Renal cortex interstitium (tissue), 15 donors: ENCODE measurements at places on chromosomes 6 and 20.

DNA sequence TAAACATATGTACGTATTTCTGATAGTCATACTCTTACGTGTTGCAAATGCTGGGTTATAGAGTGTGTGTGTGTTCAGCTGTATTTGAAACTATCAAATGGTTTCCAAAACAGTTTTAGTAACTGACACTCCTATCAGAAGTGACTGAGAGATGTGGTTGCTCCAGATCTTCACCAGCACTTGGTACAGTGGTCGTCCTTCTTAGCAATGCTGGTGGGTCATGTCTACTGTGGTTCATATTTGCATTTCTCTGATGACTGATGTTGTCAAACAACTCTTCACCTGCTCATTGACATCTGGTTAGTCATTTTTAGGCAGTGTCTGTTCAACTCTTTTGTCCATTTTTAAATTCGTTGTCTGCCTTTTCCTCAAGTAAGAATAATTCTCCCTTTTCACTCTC, 259.3 kb downstream of the KIF16B start:
- DNase-seq: no peak

DNA sequence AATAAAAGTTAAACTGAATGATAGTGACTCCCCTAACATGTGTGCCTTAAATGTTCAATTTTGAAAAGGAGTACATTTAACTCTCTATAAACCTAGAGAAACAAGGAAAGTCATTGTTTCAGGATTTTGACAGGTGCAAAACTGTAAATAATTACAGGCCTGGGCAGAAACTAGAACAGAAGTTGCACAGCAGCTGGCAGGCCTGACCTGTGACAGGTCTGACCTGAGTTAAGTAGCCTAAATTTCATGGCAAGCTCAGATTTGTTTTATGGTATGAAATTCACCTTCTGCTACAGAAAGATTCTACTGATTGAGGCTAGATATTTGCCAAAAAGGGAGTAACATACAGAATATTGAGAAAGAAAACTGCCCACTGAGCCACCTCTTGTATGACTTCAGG, 166.1 kb downstream of the CDKAL1 start:
- DNase-seq: no peak

DNA sequence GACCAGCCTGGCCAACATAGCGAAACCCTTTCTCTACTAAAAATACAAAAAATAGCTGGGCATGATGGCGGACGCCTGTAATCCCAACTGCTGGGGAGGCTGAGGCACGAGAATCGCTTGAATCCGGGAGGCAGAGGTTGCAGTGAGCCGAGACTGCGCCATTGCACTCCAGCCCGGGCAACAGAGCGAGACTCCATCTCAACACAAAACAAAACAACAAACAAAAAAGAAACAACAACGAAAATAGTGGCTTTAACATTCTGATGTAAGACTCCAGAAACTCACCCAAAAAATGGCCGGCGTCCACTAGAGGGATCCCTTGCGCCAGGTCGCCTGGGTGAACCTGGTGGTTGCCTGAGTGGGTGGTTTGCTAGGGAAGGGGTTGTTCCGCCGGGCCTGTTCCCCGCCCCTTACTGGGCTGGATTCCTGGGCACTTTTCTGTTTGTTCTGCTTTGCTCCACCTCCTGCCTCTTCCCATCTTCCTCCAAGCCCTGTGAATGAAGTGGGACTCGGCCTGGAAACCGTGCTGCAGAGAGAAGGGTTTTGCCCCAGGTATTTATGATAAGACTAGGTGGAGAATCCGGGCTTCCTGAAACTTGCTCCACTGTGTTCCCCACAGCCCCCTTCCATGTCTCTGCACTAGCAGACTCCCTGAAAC, 1.5 kb downstream of the PABPC1L start:
- peak; percentile 38 for DNase-seq

- no peak for DNase-seq
Measured at GRCh38 chr20:47727170-47727880, 58.0 kb downstream of the SULF2 start.

DNA sequence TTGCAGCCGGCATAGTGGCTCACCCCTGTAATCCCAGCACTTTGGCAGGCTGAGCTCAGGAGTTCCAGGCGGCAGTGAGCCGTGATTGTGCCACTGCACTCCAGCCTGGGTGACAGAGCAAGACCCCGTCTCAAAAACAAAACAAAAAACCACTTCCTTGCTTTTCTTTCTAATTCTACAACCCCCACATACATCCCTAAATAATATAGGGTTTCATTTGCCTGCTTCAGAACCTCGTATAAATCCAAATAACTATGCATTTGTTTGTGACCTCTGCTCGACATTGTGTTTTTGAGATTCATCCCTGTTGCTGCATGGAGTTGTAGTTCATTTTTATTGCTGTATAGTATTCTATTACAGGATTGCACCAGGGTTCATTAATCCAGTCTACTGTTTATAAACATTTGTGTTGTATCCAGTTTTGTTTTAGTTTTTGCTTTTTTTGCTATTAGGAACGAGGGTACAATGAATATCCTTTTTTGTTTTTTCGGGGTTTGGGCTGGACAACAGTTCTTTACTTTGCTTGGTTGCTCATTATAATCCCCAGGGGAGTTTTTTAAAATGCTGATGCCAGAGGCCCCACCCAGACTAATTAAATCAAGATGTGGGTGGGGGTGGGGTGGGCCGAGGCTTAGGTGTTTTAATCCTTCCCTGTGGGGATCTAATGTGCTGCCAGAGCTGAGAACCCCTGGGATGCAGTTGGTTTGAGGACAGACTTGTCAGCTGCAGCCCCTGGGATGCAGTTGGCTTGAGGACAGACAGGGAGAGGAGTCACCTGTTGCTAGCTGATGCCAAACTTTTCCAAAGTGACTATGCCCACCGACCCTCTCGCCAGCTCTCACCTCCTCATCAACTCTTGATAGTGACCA, 2.4 kb upstream of the SNAI1 start:
- DNase-seq: no peak

GRCh38 chr6:87220997-87221396, 65.6 kb downstream of the ZNF292 start:
- no peak for DNase-seq

- no peak for DNase-seq
Measured at GRCh38 chr20:43190332-43190953, 737 bp upstream of the PTPRT start.

- no peak for DNase-seq
Measured at GRCh38 chr6:144319211-144319610, 34.1 kb downstream of the UTRN start.

DNA sequence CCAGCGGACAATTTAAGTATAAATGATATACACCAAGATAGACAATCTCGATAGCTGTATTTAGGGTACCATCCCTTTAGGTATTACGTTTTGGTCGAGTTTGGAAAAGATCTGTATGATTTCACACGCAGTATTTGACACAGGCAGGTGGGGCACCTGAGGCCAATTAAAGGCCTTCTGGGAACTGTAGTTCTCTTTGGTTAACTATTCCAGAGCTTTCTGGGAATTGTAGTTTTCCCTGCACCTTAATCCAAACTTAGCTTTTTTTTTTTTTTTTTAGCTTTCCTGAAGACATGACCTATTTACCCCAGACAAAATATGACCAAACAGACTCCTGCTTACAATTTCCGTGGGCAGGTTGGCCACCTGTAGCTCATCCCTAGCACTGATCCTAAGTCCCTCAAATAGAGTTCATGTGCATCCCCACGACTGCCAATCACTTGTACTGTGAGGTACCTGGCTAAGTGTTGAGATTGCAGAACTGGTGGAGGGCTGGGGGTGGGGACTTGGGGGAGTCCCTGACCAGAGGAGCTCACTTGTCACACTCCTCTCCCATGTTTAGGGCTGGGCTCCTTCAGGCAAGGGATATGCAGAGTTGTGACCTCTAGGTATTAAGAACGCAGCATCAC, 999 bp upstream of the EHMT2 start:
- no peak for DNase-seq

- DNase-seq: no peak
Measured at GRCh38 chr20:12891643-12892042, 117.1 kb upstream of the SPTLC3 start.

DNA sequence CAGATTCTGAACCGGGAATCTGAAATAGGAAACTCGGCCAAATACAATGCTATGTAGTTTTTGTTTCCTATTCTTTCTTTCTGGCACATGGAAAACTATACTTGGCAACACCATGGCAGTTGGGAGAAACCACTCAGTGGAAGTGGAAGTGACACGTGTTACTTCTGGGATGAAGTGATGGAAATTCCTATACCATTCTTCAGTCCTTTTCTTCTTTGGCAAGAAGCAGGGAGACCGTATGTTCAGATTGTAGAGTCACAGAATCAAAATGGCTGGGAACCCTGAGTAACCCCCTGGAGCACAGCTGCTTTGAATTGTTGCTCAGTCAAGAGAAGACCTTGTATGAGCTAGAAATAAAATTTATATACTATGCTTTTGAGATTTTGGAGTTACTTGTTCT, 18.8 kb upstream of the TINAG start:
- DNase-seq: no peak

DNA sequence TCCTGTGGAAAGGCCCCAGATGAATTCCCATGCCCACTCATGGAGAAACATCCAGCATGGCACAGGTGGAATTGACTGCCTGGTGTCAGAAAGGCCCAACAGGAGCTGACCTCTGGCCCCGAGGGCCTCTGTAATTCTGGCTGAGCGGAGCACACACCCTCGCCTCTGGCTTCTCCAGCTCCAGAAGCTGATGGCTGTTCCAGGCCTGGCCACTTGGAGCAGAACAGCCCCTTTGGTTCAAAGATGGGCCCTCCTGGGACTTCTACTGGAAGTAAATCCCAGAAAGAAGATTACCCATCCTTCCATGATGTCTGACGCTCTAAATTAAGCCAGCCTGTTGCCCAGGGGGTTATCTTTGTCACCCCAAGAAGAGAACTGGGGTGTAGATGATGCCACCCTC, 275.1 kb upstream of the CDH4 start:
- DNase-seq: no peak

GRCh38 chr6:84027340-84028181, 6.0 kb upstream of the MRAP2 start:
- DNase-seq: no peak

GRCh38 chr20:37317994-37318640, 27.8 kb upstream of the SRC start:
- no peak for DNase-seq

DNA sequence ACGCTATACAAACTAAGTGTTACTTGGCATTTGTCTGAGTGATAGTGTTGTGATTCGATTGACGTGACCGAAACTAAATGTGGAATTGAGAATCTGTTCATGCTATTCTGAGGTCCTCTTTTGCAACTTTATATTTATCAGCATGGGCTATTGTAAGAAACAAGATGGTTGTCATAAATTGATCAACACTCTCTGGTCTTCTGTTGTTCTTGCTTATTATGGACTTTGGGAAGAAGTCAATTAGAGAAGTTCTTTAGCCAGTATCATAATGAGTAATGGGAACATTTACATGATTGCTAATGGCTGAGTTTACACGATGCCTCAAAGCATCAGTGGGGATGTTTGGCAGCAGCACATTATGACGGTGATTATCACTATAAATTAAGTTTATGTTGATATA, 195.0 kb downstream of the CD83 start:
- no peak for DNase-seq

- no peak for DNase-seq
Measured at GRCh38 chr6:168632694-168633093, 191.7 kb downstream of the SMOC2 start.

- DNase-seq: no peak
Measured at GRCh38 chr6:22513667-22514066, 55.7 kb upstream of the HDGFL1 start.

- no peak for DNase-seq
Measured at GRCh38 chr6:135902756-135903331, 51.3 kb downstream of the PDE7B start.

GRCh38 chr6:138345565-138346285, 32.0 kb upstream of the SMIM28 start:
- DNase-seq: no peak

DNA sequence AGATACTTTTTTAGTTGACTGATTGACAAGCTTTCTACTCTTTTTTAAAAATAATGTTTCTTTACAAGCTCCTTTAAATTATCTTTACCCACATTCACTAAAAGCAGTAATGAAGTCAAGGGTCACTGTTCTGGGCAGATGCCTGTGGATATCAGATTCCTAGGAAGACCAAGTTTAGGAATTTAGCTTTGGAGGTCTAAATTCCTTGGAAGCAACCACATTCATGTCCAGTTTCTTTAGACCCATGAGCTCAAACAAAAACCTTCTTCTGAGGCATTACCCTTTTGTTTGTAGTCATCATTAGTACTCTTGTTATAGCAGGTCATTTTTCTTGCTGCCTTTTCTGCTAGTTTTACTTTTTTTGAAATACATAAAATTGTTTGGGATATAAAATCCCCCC, 462.9 kb upstream of the JAG1 start:
- DNase-seq: no peak

- DNase-seq: no peak
Measured at GRCh38 chr20:35698298-35699126, 640 bp downstream of the NFS1 start.

- DNase-seq: no peak
Measured at GRCh38 chr6:42100029-42100901, 42.2 kb downstream of the C6orf132 start.

DNA sequence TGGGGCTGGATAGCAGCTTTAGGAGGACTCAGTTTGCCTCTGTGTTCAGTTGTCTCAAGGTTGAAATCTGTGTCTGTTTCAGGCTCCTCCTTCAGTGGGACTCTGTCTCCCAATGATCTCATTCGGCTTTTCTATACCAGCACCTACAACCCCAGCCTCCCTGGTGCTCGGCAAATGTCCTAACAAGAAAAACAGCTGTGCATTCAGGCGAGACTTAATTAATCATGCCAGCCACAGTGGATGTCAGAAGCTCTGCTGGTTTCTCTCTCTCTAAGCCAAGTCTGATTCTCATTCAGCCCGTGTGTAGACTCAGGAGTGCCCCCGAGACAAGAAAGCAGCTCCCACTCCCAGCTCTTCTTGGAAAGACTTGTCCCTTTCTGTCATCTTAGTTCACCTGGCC, 46.8 kb downstream of the SUN5 start:
- no peak for DNase-seq

GRCh38 chr6:1111361-1111760, 200.5 kb upstream of the FOXQ1 start:
- no peak for DNase-seq

DNA sequence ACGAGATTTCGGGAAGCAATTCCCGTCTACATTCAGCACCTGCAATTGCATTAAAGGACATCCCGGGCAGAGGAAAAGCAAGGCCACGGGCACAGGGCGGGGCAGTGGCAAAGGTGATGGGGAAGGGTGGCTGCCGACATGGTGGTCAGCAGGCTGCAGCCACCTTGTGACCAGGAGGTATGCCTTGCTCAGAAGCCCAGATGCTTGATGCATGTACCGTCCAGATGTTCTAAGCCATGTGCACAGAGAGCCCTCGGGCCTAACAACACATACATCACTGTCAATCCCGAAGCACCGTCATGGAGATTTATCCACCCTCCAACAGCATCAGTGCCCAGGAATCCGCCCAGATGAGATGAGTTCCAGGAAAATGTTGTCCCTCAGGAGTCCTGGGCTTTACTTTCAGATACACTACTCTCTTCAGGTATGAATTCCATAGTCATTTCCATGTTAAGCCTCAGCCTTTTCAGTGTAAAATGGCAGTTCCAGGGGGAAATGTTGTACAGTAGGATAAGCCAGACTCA, 77.8 kb upstream of the FRMD1 start:
- DNase-seq: no peak
